ENCODE measurements at places on chromosomes 6 and 20.

DNA sequence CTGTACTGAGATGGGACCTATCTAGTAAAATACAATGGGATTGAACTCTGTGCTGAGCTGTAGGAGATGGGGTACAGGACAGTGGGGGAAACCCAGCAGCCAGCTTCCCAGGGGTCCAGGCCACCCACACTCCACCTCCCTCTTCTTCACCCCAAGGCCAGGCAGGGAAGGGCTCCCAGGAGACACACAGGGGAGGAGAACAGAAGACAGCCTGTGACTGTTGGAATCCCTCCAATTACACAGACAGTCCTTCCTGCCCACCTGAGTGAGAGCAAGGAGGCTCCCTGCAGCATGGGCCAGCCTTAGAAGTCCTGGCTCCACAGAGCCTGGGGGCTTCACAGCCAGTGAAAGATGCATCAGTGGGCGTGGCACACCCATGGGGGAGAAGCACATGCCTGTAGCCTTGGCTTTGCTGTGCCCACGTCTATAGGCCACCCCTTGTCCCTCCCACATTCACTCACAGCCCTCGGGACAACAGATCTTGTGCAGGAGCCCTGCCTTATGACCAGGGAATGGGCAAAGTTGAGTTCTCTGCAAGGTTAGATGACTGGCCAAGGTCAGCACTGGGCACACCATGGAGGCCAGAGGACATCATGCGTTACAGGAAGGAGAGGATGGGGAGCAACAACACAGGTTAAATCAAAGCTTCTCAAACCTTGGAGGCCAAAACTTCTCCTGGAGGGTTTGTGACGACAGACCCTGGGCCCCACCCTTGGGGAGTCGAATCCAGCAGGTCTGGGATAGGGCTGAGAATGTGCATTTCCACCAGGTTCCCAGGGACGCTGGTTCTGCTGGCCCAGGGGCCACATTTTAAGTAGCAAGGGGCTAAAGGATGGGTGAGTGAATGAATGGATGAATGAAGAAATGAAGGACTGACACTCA is 12.3 kb upstream of the CST7 start:
- no peak for DNase-seq

DNA sequence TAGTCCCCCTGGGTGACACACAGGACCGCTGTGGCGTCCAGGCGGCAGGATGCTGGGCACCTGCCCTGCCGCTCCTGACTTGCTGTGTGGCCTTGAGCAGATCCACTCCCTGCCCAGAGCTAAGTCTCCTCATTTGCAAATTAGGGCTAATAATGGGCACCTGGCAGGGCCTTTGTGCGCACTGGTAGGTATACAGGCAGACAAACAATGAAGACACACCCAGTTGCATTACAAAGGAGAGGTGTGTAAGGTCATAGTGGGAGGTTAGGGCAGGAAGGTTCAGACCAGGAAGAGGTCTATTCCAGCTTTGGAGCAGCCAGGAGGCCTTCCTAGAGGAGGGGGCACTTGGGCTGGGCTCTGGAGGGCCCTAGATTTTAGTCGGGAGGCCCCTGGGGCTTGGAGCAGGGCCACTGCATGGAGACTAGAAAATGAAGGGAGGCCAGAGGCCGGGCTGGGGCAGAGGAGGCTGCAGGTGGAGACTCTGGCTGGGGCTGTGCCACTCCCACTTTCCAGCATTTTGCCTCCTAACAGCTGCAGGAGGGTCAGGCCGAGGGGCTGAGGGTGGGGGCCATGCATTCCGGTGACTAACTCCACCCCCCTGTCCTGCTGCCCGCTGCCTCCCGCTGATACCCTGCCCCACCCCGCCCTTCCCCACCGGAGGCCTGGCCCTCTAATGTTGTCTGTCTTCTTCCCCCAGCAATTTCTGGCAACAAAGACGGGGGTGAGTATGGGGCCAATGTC is 28.5 kb downstream of the MYH7B start:
- no peak for DNase-seq

GRCh38 chr6:82144007-82144851 is 103.3 kb downstream of the IBTK start:
- no peak for DNase-seq

DNA sequence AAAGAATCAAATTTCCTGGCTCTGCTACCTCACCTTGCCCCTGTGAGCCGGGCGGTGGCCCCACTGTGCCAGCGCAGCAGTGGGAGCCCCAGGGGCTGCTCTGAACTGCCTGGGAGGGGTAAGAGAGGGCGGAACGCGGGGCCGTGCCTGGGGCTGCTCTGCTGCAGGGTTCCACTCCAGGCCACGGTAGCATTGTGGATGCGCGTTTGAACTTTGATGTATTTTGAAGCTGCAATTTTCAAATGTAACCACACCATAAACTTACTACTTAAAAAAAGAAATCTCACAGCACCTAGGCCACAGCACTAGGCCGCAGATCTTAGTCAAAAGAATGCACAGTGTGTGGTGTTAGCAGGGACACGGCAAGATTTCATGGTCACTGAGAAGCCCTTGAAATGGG is 57.5 kb downstream of the PRDM1 start:
- no peak for DNase-seq

- no peak for DNase-seq
Measured at GRCh38 chr6:38131527-38131965, 312.0 kb downstream of the ZFAND3 start.

GRCh38 chr6:41561931-41562911 is 16.0 kb downstream of the FOXP4 start:
- DNase-seq, result no peak

DNA sequence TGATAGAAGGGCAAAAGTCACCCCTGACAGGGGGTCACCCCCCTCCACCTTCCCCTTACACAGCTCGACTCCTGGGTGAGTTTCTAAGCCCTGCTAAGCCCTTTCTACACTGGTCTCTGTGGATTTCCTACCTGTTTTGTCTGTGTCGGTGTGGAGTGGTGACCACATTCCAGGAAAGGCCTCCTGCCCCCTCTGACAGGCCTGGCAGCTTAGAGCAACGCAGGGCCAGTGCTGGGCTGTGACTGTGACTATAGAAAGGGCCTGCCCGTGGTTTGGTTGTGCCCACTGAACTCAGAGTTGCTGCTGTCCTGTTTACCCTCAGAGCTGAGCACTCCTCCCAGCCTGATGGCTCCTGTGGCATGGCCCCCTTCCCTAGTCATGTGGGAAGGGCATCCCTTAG is 109.0 kb downstream of the ARMC2 start:
- DNase-seq, result no peak

DNA sequence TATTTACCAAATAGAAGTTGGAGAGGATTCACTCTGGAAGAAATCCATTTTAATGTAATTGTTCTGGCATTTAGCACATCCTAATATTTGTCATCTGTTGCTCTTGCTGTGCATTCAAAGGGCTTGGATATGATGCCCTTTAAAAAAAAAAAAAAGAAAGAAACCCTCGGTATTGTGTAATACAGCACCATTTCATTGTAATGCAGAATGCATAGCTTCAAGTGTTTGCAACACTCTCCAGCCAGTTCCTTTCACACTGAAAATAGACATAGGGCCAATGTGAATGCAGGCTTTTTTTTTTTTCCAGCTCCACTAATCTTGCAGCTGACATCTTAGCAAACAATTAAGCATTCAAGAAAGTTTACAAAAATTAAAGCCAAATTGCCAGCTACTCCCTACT is 197.4 kb upstream of the POU3F2 start:
- DNase-seq, result no peak

- no peak for DNase-seq
Measured at GRCh38 chr6:44059359-44060346, 67.6 kb downstream of the MRPL14 start.

DNA sequence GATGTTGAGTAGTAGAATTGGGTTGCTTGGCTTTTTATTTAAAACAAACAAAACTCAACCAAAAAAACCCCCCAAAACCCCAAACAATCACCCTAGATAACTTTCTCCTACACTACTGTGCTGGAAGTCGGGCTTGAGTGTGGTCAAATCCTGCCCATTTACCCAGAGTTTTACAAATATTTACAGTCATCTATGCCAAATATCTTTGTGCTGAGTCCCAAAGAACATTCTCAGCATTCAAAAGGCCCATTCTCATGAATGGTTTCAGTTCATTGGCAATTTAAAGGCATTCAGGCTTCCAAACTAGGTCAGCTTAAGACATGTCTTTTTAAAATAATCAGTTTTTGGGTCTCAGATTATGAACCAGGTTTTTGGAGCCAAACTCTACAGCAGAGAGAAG is 1.8 kb downstream of the RNF144B start:
- no peak for DNase-seq

- DNase-seq, result no peak
Measured at GRCh38 chr20:41621971-41622370, 3.8 kb upstream of the CHD6 start.

DNA sequence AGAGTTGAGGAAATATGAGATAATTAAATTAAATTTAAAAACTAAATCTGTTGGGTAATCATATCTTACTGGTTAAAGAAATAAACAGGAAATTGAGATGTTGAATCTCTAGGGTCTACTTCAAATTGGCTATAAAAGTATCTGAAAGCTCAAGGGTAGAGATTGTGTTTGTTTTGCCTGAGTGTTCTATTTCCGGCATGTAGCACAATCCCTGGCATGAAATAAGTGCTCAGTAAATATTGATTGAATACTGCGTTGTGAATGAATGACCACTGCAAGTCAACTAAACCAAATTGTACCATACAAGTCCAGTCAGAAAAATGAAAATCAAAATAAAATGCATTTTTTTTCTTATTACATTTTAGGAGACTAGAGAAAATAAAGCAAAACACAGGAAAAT is 709.8 kb downstream of the EPM2A start:
- no peak for DNase-seq

- DNase-seq, result no peak
Measured at GRCh38 chr20:2626853-2627541, 25.4 kb upstream of the NOP56 start.

DNA sequence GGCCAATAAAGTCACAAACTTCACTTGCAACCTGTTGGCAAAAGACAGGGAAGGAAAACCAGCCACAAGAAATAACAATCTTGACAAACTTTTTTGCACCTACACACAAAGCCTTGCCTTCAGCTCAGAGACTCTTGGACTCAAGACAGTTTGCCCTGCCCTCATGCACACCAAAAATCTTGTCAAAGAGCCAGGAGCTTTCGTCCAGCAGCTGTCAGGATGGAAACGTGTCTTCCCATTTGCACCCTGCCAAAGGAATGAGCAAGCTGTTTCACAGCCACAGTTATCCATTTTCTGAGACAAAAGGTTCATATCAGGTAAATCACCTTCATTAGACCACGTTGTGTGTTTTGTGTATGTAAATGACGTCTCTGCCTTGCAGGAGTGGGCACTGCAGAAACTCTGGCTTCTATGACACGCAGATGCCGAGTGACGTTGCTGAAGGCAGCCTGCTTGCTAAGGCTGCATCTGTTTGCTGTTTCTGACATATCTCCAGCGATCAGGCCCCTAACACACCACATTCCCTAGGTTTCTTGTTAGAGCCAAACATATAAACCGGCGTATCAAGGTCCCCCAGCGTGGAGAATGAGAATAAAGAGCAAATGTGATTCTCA is 193.4 kb downstream of the SYNDIG1 start:
- no peak for DNase-seq

GRCh38 chr20:45365444-45365970 is 2.6 kb downstream of the SYS1 start:
- no peak for DNase-seq

DNA sequence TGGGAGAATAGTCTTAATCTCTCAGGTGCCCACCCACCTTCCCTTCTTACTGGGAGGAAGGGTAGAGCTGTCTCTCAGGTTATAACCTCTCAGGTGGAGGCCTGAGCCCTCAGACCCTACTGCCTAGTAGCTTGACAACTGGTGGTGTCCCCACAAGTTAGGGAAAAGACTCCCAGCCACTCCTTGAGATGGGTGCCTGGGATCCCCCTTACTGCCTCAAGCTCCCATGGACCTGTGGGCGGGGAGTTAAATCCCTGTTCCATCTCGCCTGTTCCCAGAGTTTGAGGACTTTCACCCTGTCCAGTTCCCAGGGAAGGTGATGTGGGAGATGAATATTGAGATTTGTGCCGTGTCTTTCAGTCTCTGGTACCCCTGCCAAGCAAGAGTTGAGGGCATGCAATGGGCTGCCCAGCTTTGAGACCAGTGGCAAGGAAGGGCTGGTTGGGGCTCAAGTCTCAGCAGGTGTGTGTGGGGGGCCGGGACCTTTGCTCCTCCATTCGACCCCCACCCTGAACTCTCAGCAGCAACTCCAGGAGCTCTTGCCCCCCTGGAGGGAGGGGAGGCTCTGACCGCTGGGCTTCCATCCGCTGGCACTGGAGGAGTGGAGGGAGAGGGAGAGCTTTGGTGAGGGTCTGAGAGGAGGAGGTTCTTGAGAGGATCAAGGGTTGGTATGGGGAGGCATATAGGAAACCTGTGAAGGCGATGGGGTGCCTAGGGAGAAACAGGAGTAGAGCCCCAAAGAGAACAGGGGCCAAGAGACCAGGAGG is 1.1 kb upstream of the PBX2 start:
- DNase-seq, result no peak

- DNase-seq, result no peak
Measured at GRCh38 chr6:5453546-5453945, 192.2 kb downstream of the FARS2 start.

DNA sequence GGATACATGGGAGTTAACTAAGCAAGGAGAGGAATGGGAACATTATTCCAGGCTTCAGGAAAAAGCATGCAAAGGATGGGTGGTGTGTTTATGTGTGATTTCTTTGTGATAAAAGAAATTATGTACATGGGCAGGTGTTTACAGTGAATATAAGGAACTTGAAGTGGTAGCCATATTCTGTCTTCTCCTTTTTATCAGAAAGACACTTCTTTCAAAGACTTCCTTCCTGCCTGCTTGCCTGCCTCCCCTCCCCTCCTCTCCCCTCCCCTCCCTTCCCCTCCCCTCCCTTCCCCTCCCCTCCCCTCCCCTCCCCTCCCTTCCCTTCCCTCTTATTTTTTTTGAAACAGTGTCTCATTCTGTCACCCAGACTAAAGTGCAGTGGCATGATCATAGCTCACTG is 14.4 kb downstream of the CYB5R4 start:
- DNase-seq, result no peak

- no peak for DNase-seq
Measured at GRCh38 chr6:107121266-107121665, 6.0 kb upstream of the BEND3 start.

DNA sequence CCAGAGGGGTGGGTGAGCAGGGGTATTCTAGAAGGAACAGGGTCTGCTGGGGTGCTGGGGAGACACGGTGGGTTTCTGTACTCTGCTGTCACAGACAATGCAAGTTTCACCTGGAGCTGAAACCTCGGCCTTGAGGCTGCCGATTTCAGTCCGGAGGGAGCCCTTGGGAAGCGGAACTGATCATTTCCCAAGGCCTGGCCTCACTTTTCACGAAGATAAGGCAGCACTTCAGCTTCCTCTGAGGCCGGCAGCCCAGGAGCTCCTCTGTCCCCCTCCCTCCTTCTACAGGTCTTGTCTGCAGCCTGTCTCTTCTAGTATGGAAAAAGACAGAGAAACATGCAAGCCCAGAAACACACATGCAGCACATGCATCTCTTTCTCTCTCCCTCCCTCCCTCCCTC is 242.1 kb downstream of the CDC5L start:
- DNase-seq, result no peak

DNA sequence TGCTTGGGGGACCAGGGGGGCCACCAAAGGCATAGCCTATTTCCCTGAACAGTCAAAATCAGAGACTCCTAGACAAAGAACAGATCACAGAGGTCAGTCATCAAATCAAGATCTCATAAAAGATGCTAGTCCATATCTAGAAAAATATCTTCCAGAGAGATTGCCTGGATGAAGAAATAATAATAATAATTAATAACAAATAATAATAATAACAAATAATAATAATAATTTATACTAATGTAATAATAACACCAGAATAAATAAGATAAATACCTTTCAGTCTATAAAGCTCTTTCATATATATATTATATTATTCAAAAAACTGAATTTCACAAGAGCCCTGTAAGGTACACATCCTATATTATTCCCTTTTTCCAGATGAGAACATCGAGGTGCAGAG is 129.6 kb downstream of the PAX1 start:
- DNase-seq, result no peak

- no peak for DNase-seq
Measured at GRCh38 chr20:3276680-3277015, 37.7 kb upstream of the SLC4A11 start.

Measured in activated B cell treated with CpG ODN at 0.5 μM for 24 hours (primary cell).